ENCODE measurements at places on chromosomes 2 and 18.

DNA sequence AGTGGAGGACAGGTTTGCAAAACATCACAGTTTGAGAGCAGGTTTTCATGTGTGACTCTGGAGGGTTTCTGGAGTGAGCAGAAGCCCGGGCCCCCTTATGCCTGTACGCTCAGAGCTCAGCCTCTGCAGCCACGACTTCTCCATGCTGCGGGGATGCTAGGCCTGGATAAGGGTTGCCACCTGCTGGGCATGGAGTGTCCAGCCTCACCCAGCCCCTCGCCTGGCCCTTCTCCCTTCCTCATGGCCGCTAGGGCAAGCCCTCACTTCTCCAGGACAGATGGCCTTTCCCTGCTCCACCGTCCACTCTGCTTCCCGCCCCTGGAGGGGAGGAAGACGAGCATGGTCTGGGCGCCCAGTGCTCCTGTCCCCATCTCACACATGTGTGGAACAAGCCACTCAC lies 318.7 kb downstream of the GBX2 start:
- DNase-seq = no peak

DNA sequence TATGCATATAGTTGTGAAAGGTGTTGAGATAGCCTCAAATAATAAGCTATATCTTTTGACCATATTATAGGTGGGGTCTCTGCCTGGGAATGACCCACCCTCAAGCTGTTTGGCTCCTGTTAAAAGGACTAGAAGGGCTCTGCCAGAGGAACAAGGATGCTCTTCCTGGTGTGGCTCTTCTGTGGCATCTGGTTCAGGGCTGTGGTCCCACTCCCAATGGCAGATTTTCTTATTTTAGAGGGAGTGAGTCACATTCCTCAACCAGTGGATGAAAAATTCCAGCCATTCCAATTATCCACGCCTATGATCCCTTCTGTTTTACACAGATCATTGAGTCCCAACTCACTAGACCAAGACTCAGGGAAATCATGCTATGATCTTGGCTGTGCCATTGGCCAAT lies 119.9 kb downstream of the PARD3B start:
- DNase-seq = no peak

- no peak for DNase-seq
Measured at GRCh38 chr18:191725-192124, 33.4 kb downstream of the USP14 start.

- no peak for DNase-seq
Measured at GRCh38 chr2:101153077-101153707, 2.0 kb upstream of the TBC1D8 start.

- DNase-seq = no peak
Measured at GRCh38 chr2:207787017-207787416, 17.3 kb upstream of the FZD5 start.

All from HFF-Myc (cell line).